ENCODE measurements at places on chromosomes 2 and 18.

GRCh38 chr2:97982621-97983020 lies 13.1 kb downstream of the TMEM131 start:
- no peak for DNase-seq

GRCh38 chr2:236180831-236181453 lies 12.8 kb upstream of the GBX2 start:
- DNase-seq, result no peak

GRCh38 chr2:11757101-11757500 lies 10.7 kb downstream of the LPIN1 start:
- no peak for DNase-seq

DNA sequence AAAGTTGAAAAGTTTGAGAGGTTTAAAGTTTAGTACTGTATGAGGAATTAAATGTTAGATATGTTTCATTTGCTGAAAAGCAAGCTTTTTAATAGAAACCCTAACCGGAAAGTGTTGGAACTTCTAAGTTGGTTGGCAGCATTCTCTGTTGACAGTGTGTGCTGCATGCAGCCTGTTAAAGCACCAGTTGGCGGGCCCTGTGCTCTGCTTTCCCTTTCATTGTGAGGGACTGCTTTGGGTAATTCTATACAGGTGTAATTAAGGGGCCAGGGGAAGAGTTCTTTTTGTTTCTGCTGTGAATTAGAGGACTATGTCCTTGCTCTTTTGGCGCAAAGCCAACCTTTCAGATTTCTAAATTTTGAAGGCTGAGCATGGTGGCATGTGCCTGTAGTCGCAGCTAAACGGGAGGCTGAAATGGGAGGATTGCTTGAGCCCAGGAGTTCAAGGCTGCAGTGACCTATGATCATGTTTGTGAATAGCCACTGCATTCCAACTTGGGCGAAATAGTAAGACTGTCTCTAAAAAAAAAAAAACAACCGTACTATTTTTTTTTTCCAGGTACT lies 20.1 kb downstream of the PLEKHB2 start:
- no peak for DNase-seq

GRCh38 chr2:86398500-86399474 lies 42.4 kb upstream of the KDM3A start:
- DNase-seq, result no peak

- DNase-seq, result no peak
These were observed 7.0 kb downstream of the TMEM131 start for GRCh38 chr2:97988722-97989121.

DNA sequence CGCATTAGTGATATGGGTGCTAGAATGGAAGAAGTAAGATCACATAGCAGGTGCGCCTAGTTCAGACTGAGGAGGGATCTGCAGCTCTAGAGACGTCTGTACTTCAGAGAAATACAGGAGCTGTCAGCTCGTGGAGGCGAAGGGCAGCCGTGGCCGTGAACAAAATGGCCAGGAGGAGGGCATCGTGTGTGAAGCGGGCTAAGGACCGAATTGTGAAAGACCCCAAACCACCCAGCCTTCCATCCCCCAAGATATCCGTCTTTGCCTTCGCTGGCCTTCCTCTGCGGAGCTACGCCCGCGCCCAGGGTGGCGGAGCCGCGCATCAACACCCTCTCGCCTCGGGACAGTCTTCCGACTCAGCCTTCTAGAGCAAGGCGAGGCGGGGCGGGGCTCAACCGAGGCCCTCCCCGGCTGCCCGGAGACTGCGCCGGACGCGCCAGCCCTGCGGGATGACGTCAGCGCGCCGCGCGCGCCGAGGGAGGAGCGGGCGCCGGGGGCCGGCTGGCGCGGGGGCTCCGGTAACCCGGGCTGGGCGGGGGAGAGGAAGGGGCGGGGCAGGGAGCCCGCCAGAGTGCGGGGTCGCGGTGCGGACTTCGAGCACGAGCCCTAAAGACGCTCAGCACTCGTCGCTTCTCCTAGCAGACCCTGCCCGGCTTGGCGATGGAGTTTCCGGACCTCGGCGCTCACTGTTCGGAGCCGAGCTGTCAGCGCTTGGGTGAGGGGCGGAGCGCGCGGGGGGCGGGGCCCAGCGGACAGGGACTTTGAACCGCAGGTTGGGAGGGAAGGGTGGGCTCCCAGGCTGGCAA lies at the start of gene ZFAND2B:
Gene ZFAND2B (plus strand): TSS at position 455 of the 806 bp plus-strand sequence. CDS start 206 bp downstream, at position 661.
- peak; percentile 92 for DNase-seq

GRCh38 chr2:11781602-11782001 lies 35.2 kb downstream of the LPIN1 start:
- DNase-seq, result no peak

DNA sequence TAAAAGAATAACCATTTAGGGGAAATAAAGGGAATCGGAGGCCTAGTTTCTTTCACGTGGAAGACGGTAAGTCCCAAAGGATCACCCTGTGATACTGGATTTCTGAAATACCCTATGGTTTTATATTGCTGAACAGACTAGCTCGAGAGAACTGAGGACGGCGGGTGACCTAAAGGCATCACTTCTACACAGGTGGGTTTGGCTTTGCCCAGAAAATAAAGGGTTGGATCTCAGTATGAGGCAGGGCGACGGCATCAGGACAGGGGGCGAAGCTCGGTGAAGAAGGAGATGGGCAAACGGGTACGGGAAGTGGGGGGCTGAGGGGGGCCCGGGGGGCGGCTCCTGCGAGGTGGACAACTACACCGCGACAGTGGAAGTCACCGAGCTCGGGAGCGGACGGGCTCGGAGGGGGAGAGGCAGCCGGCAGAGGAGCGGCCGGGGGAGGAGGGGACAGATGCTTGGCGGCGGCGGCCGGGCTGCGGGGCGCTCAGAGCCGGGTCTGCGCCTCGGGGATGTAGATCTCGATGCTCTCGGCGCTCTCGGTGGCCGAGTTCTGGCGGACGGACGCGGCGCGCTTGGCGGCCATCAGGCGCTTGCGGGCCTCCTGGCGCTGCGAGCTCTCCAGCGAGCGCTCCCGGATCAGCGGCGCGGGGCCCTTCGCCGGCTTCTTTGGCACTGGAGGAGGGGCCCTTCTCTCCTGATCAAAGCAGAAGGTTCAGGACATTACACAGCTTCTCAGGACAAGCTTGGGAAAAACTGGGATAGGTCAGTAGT lies 48.9 kb downstream of the TGIF1 start:
- DNase-seq, result no peak

- no peak for DNase-seq
These were observed 1.2 kb upstream of the IMPA2 start for GRCh38 chr18:11980163-11980493.

DNA sequence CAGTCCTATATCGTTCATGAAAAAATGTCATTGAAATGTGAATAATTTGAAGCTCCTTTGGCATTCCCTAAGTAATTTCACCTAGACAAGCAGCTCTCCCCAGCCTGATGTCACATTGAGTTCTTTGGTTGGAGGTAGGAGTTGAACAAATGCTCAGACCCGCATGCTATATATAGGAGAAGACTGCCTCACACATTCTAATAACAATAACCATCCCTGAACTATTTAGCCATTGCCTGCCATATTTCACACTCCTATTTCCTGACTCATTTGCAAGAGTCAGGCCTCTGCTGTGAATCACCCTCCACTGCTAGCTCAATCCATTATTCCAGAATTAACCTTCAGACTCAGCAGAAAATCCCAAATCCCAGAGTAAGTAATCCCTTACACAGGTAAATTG lies 256.6 kb upstream of the ACVR2A start:
- no peak for DNase-seq

DNA sequence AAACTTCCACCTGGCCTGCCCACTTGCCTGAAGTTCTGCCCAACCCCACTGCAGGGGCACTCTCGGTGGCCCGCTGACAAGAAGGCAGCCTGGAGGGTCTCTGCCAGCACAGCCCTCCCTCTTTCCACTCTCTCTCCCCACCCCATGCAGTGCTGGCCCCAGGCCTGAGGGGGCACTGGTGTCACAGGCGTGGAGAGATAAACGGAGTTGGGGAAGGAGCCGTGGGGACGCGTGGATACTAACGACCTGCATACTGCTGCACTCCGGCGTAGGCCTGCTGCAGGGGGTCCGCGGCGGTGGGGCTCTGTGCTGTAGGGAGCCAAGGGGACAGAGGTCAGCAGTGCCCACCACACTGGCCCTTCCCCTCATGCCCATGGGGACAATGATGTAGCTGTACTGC lies 299.3 kb downstream of the CELF4 start:
- no peak for DNase-seq

- DNase-seq, result no peak
These were observed 79.1 kb downstream of the NRP2 start for GRCh38 chr2:205761421-205761820.

GRCh38 chr2:44974064-44974715 lies 32.7 kb downstream of the SIX3 start:
- DNase-seq, result no peak

GRCh38 chr2:197846777-197847176 lies 42.4 kb downstream of the PLCL1 start:
- no peak for DNase-seq

- no peak for DNase-seq
These were observed 81.8 kb downstream of the PTPN4 start for GRCh38 chr2:119841550-119841949.

GRCh38 chr2:55585451-55586080 lies 31.9 kb downstream of the PPP4R3B start:
- DNase-seq, result no peak

DNA sequence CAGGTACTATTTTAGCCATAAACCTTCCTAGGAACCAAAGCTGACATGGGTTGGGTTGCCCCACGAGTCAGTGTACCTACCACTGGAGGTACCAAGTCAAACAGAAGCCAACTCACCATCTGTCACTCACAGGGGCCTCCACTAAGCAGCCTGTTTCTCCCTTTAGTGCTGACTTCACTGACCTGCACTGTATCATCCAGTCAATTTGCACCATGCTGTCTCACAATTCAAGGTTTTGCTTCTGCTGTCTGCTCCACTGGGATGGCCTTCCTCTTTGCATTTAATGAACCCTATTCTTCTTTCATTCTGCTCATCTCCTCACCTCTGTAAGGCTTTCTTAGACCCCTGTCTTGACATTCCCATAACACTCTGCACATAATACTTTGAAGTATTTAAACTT lies 47.2 kb downstream of the EIF2AK3 start:
- no peak for DNase-seq

DNA sequence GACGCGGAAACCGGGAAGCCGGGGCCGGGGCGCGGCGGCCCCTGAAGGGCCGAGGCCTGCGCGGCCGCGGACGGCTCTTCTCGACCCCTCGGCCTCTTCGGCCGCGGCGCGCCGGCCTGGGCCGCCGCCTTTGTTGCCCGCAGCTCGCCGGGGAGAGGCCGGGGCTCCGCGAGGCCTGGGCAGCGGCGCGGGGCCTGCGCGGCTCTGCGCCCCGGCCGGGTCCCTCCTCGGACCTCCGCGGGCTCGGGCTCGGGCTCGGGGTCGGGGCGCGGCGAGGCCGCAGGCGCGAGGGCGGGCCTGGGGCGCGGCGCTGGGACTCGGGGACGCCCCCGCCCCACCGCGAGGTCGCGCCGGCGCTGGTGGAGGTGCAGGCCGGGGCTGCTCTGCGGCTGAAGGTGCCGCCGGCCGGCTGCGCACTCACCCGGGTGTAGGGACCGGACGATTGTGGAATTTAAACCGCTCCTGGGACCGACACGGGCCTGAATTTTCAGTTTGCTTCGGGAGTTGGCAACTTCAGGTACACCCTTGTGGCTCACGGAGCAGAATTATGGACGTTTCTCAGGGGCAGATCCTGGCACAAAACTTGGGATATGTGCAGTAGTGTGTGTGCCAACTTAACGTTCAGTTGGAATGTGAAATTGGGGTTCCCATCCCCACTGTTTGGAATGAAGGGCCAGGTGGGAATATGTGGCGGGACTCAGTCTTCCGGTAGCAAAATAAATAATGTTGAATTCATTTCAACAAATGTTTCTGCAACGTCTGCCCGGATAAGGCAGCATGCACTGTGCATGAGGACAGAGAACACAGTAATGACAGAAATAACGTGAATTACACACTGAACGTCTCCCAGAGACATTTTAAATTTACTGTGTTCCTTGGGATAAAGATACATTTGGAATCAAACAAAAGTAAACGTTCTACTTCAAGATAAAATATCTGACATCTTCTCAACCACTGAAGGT lies 787 bp downstream of the SOCS6 start:
- no peak for DNase-seq

DNA sequence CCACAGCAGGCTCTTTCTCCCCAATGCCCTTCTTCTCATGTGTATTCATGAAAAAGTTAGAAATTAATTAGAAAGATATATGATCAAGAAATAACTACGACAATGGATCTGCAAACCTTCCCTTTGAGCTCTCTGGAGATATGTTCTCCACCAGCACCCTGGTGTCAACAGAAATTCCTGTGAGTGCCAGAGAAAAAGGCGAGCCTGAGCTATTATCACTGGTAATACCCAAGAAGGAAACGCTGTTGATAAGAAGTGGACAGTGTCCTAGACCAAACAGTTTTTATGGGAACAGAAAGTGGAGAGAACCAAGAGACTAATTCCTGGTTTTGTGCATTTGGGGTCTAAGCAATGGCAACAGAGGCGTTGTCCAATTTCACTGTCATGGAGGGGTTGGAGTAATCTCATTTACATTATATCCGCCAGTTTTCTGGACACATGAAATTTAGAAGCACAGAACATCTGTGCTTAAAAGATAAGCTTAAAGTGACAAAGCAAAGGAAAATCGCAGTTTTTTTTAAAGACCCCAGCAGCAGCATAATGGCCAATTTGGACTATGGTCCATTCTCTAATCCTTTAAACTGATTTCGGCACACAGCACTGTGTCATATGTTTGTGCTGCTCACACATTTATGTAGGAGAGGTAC lies 47.2 kb upstream of the CDC42EP3 start:
- DNase-seq, result no peak

DNA sequence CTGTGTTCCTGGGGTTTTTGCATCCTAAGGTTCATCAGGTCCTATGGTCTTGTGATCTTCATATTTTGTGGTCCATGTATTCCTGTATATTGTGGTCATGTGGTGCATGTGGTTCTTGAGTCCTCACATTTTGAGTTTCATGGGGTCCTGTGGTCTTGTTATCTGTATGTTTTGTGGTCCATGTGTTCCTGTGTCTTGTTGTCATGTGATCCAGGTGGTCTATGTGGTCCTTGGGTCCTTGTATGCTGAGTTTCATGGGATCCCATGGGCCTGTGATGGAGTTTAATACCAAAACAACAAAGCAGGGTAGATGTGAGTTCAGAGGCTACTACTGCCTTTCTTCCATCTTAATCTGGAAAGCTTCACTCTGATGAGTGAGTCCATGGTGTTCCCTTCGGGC lies 166.4 kb downstream of the TMEM18 start:
- DNase-seq, result no peak

GRCh38 chr2:73203055-73203681 lies 794 bp downstream of the NOTO start:
- no peak for DNase-seq

- no peak for DNase-seq
These were observed 1.3 kb upstream of the GREB1 start for GRCh38 chr2:11532416-11533055.

DNA sequence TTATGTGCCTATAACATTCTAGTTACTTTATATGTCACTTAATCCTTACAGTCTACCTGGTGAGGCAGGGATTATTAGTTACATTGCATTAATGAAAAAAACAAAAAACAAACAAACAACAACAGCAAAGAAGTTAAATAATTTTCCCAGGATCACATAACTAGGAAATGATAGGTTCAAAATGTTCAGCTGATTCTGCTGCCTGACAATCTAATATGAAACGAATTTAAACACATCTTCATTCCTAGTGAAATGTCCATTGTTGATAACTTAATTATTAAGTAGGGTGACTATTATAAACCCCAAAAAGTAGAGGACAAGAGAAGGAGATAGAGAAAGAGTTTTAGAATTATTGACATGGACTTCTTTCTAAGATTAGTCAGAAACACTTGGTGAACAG lies 22.6 kb downstream of the HOXD1 start:
- DNase-seq, result no peak

Data from central memory CD8-positive, alpha-beta T cell (primary cell).